ENCODE measurements at places on chromosomes 4 and X.

GRCh38 chr4:2598511-2599303, 62.3 kb downstream of the FAM193A start:
- DNase-seq, result peak; percentile 67

- DNase-seq, result no peak
These were observed 58.7 kb downstream of the FNIP2 start for GRCh38 chr4:158827543-158827981.

GRCh38 chr4:40003986-40004385, 26.3 kb upstream of the PDS5A start:
- peak; percentile 58 for DNase-seq

- DNase-seq, result no peak
These were observed 19.1 kb upstream of the LAP3 start for GRCh38 chr4:17557880-17558279.

DNA sequence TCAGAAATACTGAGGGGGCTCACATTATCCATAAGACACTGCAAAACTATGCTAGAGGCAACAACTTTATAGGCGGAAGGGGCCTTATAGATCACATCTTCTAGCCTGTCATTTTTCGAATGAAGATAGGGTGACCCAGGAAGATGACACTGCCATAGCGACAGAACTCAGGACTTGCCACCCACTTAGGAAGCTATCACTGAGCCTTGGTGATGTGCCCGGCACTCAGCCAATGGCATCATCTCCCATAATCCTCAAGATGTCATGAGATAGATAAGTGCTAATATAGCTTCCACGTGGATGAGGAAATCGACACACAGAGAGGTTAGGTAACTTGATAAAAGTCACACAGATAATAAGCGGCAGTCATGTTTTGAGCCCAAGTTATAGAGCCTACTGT, 346.6 kb downstream of the DHX15 start:
- no peak for DNase-seq

DNA sequence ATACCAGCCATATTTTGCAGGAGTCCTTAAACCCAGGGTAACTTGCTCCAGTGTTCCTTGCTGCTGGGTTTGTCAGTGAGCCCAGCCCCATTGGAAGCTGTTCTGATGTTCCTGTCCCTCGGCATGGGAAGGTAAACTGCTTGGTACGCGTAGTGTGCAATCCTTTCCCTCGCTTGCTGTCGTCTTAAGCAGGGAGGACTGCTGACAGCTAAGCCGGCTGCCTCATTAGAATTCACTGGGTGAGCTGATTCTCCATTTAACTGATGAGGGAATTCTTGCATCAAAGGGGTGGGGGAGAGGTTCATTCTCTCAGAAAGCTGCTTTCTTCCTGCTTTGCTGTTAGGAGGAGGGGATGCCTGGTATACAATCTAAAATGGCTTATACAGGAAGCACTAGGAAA, 164.6 kb downstream of the MID1IP1 start:
- no peak for DNase-seq

DNA sequence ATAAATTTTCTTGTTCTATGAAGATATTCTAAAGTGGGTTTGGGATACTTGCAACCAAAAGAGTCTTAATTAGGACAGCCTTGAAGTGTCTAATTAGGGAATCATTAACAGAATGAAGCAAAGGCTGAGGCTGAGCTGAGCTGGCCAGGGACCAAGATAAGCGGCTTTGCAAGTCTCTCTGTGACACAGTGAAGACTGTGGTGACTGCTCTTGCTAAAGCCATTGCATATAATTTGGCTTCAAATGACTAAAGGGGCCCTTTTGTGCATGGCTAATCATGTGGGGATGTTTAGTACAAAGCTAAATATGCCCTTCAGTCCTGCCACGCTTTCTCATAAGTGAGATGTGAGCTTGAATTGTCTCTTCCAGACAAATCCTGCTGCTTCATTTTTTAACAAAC, 31.2 kb upstream of the GYPA start:
- DNase-seq, result no peak

GRCh38 chrX:51697397-51697796, 12.9 kb upstream of the CENPVL1 start:
- no peak for DNase-seq

GRCh38 chr4:7434766-7435150, at the start of gene PSAPL1:
Gene PSAPL1, minus strand, starts transcription at chr4:7434930. Its CDS starts 51 bp downstream, at chr4:7434879.
- peak; percentile 31 for DNase-seq

DNA sequence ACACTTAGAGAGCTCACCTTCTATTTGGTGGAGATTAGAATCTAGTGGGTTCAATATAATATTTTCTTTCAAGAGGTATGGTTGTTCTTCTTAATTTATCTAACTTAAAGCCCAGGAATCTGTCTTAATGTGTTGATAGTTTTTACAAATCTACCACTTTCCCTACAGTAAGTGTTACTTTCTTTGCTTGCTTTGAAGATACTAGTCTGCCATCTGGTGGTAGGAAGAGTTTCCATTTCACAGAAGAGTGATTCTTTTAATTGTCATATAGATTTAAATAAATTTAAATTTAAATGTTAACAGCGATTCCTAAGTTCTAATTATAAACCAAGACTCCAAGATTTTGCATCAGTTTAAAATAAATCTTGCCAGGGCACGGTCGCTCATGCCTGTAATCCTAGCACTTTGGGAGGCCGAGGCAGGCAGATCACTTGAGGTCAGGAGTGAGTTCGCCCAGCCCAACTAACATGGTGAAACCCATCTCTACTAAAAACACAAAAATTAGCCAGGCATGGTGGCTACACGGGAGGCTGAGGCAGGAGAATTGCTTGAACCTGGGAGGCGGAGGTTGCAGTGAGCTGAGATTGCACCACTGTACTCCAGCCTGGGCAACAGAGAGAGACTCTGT, 43.5 kb downstream of the NUDT9 start:
- peak; percentile 81 for DNase-seq

DNA sequence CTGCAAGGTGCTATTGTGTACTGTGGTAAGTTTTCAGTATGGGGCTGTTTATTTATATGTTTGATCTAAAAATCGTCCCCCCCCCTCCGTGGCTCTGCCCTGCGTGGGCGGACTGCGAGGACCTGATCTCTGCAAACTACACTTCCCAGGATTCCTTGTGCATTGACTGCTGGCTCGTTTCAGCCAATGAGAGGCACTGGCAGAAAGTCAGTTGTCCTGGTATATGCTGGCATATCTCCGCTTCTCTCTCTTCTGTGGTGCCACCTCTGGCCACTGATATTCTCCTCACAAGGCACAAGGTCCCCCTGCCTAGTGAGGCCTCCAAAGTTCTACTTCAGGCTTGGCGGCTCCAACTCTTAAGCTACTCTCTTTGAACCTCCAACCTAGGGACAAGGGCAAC, 168.8 kb upstream of the ZFP42 start:
- no peak for DNase-seq
